ENCODE measurements at places on chromosomes 11 and 22.

DNA sequence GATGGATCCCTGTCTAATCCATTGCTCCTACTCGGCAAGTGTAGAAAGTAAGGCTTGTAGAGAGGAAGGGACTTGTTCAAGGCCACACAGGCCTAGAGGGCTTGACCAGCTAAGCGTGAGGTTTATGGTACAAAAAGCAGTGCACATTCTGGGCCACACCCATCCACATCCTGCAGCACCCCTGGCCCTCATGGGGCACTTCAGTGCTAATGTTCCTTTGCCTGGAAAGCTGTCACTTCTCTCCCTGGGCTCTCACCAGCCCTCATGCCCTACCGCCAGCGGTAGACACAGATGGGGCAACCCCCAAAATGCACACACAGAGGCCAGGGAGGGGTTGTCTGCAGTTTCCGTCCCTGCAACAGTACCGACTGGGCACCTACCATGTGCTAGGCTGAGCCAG lies 7.1 kb upstream of the MGAT3 start:
- no peak for DNase-seq

DNA sequence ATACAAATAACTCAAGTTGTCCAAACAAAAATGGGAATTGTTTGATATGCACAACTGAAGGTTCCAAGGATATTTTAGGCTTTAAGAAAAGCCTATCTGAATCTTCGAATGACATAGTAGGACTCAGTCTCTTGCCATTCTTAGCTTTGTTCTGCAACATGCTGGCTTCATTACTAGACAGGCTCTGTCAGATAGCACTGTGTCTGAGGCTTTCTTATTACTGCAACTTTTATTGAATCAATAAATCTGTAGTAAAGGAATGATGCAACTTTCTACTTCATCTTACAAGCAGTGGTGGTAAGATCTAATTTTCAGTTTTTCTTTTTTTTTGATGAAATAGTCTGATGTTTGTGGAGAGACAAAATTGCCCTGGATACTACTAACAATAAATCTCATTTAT lies 319.3 kb upstream of the CCDC179 start:
- DNase-seq = no peak

DNA sequence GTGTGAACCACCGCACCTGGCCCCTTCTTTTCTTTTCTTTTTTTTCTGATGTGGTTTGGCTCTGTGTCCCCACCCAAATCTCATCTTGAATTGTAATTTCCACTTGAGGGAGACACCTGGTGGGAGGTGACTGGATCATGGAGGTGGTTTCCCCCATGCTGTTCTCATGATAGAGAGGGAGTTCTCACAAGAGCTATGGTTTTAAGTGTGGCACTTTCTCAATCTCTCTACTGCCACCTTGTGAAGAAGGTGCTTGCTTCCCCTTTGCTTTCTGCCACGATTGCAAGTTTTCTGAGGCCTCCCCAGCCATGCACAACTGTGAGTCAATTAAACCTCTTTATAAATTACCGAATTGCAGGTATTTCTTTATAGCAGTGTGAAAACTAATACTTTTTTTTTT lies 4.9 kb upstream of the TCN2 start:
- peak; percentile 68 for DNase-seq

DNA sequence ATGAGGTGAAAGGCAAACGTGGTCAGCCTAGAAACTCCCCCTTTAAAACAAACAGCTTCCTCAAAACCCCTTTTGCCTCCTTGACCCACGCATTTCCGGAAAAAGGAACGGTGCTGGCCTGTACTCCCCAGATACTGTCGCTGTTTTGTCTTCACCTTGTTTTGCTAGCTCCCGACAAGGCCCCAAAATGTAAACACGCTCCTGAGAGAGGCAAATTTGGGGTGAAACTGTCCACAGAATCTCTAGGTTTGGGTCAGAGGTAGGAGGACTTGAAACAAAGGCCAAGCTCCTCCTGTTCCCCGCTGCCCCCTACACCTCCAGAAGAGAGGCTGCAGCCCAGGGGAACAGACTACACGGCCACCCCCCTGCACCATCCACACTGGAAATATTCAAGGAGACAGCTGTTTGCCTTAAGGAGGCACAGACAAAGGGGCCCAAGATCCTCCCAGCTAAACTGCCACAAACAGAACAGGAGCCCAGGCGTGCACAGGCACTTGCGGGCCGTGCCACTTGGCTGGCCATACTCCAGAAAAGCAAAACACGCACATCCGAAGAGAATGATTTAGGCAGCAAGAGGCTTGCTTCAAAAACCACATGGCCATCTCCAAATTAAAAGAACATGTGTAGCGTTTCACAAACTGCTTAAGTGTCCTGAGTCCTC lies 160.5 kb upstream of the GRK3 start:
- peak; percentile 56 for DNase-seq

DNA sequence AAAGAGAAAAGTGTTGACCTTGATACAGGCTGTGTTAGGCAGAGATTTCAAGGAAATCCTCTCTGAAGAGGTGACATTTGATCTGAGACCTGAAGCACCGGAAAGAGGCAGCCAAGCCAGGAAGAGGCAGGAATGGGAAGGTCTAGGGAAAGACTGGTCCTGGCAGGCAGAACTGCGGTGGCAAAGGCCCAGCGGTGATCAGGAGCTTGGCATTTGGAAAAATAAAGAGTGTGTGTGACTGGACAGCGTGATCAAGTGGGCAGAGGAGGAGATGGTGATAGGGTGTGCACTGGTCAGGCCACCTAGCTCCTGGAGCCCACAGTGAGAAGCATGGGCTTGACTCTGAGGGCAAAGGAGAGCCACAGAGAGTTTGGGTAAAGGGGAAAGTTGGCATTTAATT lies 27.2 kb upstream of the GAB4 start:
- no peak for DNase-seq

Data from hematopoietic multipotent progenitor cell (in vitro differentiated cells).